ENCODE measurements at places on chromosomes 13 and 19.

DNA sequence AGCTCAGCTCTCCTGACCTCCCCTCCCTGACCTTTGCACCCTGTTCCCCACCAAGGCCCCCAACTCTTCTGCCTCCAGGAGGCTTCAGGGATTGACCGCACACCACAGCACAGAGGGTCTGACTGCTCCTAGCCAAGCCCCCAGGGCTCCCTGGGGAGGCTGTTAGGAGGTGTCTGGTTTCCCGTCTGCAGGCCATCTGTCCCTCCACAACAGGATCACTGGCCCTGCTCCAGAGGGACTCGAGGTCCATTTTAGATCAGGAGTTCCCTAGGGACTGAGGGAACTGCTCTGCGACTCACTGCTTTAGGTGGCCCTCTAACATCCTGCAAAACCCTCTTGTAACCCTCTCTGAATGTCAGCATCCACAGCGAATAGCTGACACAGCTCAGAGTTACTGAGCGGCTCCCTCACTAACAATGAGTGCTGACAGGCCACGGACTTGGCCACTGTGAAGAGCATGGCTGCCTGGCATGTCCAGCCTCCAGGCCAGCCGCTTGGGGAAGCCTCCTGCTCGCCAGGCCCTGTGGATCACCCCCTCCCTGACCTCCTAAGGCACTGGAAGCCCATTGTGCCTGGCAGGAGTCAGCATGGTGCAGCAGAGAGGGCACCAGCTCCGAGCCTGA, 17.7 kb downstream of the GRIK5 start:
- no peak overlapping the region for H3K27ac ChIP-seq
- DNase-seq = no peak
- H3K4me3 ChIP-seq = no peak overlapping the region

DNA sequence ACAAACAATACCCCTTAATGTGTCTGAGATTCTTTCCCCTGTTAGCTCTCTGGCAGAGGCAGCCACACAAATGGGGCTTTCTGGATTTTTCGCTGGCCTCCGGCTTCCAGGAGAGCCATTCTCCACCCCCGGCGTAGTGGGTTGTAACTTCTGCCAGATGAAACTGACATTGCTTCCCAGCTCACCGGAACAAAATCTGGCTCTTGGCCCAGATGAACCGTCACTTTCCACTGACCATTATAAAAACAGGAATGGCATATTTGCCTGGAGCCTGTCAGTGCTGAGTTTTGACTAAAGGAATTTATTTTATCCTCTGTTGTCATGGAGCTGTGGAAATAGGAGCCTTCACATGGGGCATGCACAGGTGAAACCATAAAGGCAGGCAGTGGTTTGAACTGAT, 120.6 kb upstream of the GPR12 start:
- H3K4me1 ChIP-seq = no peaks in the 10 kb centered on the region
- H3K36me3 ChIP-seq = no peaks in the 10 kb centered on the region
- DNase-seq = no peak
- H3K4me3 ChIP-seq = no peak overlapping the region

DNA sequence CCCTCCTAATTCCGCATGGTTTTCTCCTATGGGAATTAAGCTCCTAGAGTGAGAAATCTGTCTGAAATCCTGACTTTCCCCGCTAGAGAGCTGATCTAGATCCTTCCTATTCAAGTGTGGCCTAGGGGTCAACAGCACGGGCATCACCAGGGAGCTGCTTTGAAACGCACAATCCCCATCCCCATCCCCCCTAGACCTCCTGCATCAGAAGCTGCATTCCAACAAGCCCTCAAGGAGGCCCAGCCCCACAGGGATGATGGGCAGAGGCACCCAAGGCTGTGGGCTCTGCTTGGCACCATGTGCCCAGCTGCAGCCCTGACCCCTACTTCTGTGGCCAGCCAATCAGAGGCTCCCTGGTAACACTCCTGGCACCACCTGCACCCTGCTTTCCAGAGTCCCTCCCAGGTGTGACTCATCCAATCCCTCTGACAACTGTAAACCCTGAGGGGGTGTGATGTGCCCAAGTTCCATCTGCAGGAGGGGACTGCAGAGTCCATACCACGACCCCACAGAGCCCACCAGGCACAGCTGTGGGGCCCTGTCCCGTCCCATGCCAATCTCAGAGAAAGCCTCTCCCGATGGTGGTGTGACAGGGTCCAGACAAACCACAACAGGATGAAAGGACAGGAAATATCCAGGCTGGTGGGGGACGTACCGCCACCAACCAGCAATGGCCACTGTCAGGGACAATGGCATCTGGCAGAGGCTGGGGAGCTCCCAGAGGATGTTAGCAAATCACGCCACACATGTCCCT, 19.8 kb upstream of the SLC35E1 start:
- H3K36me3 ChIP-seq = no peaks in the 10 kb centered on the region
- no peak overlapping the region for H3K27ac ChIP-seq
- no peak for DNase-seq
- H3K4me3 ChIP-seq = no peak overlapping the region
- no peaks in the 10 kb centered on the region for H3K27me3 ChIP-seq

DNA sequence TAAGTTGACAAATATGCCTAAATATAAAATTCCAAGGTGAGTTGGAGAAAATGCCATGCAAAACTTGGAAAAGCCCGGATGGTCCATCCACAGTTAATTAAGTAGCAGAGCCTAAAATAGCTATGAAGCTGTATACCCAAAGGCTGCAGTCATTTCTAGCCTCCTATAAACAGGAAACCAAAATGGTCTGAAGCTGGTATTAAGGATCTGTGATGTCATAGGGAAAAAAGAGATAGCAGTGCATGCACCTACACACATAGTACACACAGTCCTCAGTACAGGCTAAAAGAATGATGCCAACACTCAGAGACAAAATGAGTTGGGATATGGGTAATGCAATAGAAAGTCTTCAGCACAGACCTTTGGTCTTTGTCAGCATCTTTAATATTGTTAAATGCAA, 736.9 kb downstream of the EFNB2 start:
- no peaks in the 10 kb centered on the region for H3K27me3 ChIP-seq
- H3K27ac ChIP-seq = no peak overlapping the region
- DNase-seq = no peak
- no peaks in the 10 kb centered on the region for H3K4me1 ChIP-seq
- no peak overlapping the region for H3K4me3 ChIP-seq

GRCh38 chr13:113562085-113562749, 22.3 kb upstream of the TFDP1 start:
- no peaks in the 10 kb centered on the region for H3K4me1 ChIP-seq
- DNase-seq = peak; percentile 51
- no peaks in the 10 kb centered on the region for H3K36me3 ChIP-seq
- H3K27ac ChIP-seq = no peak overlapping the region
- H3K4me3 ChIP-seq = no peak overlapping the region
- H3K27me3 ChIP-seq = peaks cover 10% of the 10 kb centered on the region

DNA sequence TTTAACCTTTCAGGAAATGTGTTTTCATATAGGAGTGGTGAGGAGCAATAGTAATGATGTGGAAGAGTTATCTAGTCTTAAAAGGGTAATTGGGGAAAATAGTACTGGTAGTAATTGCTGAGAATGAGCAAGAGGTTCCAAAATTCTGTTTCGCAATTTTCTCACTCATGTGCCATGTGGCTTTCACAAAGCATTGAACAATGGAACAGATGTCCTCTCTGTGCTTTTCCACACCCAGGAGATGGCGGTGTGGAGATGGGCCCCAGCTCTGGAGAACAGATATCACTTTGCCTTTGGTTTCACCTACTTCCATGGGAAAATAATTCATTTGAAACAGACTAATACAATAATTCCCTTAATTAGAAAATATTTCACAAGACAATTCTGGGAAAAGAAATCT, 170.0 kb upstream of the SLC10A2 start:
- DNase-seq = no peak
- no peaks in the 10 kb centered on the region for H3K36me3 ChIP-seq
- H3K27ac ChIP-seq = no peak overlapping the region
- H3K27me3 ChIP-seq = no peaks in the 10 kb centered on the region
- H3K4me1 ChIP-seq = no peaks in the 10 kb centered on the region
- no peak overlapping the region for H3K4me3 ChIP-seq

- DNase-seq = no peak
- H3K4me1 ChIP-seq = no peaks in the 10 kb centered on the region
- H3K36me3 ChIP-seq = no peaks in the 10 kb centered on the region
- no peak overlapping the region for H3K4me3 ChIP-seq
- H3K27me3 ChIP-seq = no peaks in the 10 kb centered on the region
These were observed 12.3 kb downstream of the SLC15A1 start for GRCh38 chr13:98740131-98740530.

Data from lower lobe of right lung (tissue), 2 donors.